ENCODE measurements at places on chromosomes 16 and 17. TPM values are rescaled to one million over a fixed set of nuclear protein-coding genes. Genes with fewer than 3 reads are reported as not detected.

GRCh38 chr16:102060-102855, 24.2 kb downstream of the MPG start:
- DNase-seq: peak; percentile 82
- no peaks in the 10 kb centered on the region for H3K27me3 ChIP-seq
- H3K36me3 ChIP-seq: peaks cover 17% of the 10 kb centered on the region
- H3K4me1 ChIP-seq: peaks cover 36% of the 10 kb centered on the region

DNA sequence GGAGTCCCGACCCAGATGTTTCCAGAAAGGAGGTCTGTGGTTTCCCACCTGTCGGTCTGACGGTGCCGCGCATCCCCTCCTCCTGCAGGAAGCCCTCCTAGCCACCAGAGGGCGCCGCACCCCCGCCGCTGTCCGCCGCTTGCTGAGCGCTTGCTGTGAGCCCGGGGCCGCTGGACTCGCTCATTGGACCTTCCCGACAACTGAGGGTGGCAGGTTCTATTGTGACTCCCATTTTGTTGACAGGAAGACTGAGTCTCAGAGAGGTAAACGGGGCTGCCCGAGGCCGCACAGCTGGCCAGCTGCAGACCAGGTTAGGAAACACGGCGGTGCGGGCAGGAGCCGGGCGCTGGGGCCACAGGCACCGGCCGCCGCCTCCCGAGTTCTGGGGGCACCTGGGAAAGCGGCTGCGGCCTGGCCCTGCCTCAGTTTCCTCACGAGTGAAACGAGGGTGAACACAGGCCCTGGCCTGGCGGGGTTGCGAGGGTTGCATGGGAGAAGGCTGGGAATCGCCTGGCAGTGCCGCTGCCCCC, 191.1 kb upstream of the CIBAR2 start:
- no peak for DNase-seq
- peak overlapping the region; percentile 25 for H3K27ac ChIP-seq
- no peak overlapping the region for H3K4me3 ChIP-seq
- H3K27me3 ChIP-seq: no peaks in the 10 kb centered on the region
- H3K36me3 ChIP-seq: no peaks in the 10 kb centered on the region
- no peaks in the 10 kb centered on the region for H3K4me1 ChIP-seq

- H3K4me1 ChIP-seq: peaks cover 28% of the 10 kb centered on the region
- no peak overlapping the region for H3K4me3 ChIP-seq
- no peak for DNase-seq
- peaks cover 2% of the 10 kb centered on the region for H3K36me3 ChIP-seq
Measured at GRCh38 chr17:78185981-78186691, 716 bp downstream of the TK1 start.

DNA sequence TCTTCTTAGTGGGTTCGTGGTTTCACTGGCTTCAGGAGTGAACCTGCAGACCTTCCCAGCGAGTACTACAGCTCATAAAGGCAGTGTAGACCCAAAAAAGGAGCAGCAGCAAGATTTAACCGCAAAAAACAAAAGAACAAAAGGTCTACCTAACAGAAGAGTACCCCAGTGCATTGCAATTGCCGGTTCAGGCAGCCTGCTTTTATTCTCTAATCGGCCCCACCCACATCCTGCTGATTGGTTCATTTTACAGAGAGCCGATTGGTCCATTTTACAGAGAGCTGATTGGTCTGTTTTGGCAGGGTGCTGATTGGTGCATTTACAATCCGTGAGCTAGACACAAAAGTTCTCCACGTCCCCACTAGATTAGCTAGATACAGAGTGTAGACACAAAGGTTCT, 2.0 kb upstream of the ARRB2 start:
- no peak overlapping the region for H3K4me3 ChIP-seq
- no peak for DNase-seq
- H3K27ac ChIP-seq: no peak overlapping the region
- H3K27me3 ChIP-seq: no peaks in the 10 kb centered on the region
- H3K4me1 ChIP-seq: peaks cover 12% of the 10 kb centered on the region

Gene TBC1D3C
- not detected for total RNA-seq

DNA sequence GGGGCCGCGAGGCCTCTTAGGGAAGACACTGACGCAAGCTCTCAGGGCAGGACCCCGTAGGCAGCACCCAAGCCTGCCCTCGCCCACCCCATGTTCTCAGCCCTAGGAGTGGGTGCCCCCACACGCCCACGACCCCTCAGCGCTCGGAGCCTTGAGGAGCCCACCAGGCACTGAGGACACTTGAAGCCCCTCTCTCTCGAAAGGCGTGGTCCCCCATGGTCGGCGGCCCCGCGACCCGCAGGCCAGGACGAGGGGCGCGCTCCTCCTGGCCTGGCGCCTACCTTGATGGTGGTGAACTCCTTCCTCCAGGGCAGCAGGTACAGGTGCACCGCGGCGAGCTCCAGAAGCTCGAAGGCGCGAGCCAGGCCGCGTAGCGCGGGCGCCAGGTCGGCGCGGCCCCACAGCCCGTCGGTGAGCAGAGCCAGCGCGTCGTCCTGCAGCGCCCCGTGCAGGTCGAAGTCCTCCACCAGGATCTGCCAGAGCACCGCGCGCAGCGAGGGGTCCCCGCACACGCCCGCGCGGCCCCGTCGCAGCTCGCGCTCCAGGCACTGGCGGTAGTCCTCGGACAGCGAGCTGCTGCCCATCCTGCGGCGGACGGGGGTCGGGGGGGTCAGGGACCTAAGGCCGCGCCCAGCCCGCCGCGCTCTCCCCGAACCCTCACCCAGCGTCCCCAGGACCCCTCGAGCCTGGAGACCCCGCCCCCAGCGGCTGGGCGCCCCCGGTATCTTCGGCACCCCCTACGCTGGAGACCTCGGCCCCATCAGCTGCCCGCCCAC, 668 bp downstream of the SPATA2L start:
- no peaks in the 10 kb centered on the region for H3K27me3 ChIP-seq
- no peak for DNase-seq
- H3K36me3 ChIP-seq: no peaks in the 10 kb centered on the region
- H3K4me3 ChIP-seq: peak overlapping the region; percentile 74
- H3K4me1 ChIP-seq: no peaks in the 10 kb centered on the region
- peak overlapping the region; percentile 86 for H3K27ac ChIP-seq

GRCh38 chr17:81196505-81197408, 26.0 kb downstream of the CEP131 start:
- no peaks in the 10 kb centered on the region for H3K27me3 ChIP-seq
- peaks cover 9% of the 10 kb centered on the region for H3K4me1 ChIP-seq
- no peak overlapping the region for H3K27ac ChIP-seq

Gene XYLT1
- total RNA-seq: 31.3 TPM

Gene GPRC5B
- 40.0 TPM for total RNA-seq

- no peak overlapping the region for H3K27ac ChIP-seq
- no peaks in the 10 kb centered on the region for H3K36me3 ChIP-seq
- H3K27me3 ChIP-seq: no peaks in the 10 kb centered on the region
- DNase-seq: no peak
Measured at GRCh38 chr16:50126183-50126582, 26.9 kb upstream of the TENT4B start.

Gene MT3
- not detected for total RNA-seq

DNA sequence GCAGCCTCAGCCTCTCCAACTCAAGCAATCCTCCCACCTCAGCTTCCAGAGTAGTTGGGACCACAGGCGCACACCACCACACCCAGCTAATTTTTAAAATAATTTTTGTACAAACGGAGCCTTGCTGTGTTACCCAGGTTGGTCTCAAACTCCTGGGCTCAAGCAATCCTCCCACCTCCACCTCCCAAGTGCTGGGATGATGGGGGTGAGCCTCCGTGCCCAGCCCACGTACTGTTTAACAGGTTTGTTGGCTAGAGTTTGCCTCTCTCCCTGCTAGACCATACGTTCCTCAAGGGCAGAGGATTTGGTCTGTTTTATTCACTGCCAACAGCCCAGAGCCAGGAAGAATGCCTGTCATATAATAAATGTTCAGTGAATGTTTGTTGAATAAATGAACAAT, 26.6 kb downstream of the SOCS1 start:
- no peak overlapping the region for H3K27ac ChIP-seq
- DNase-seq: no peak
- no peak overlapping the region for H3K4me3 ChIP-seq
- H3K27me3 ChIP-seq: no peaks in the 10 kb centered on the region
- no peaks in the 10 kb centered on the region for H3K36me3 ChIP-seq

Gene ITGAX
- 2.6 TPM for total RNA-seq

DNA sequence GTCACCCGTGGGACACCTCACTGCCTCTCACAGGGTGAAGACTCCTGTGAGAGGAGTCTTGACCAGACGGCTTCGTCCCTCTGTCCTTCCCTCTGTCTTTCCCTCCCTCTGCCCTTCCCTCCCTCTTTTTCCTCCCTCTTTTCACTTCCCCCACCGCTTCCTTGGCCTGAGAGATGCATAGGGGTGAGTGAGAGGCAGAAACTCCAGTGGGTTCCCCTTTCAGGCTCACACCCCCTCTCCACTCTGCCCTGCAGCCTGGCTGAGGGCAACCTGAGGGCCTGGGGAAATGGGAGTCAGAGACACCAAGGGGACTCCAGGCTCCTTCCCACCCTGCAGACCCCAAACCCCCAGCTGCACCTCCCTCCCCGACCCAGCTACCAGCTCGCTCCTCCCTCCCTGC, 14.6 kb upstream of the KRT17 start:
- H3K27me3 ChIP-seq: no peaks in the 10 kb centered on the region
- H3K36me3 ChIP-seq: no peaks in the 10 kb centered on the region
- H3K27ac ChIP-seq: no peak overlapping the region
- DNase-seq: no peak

Gene ZNF18
- total RNA-seq: 5.8 TPM

DNA sequence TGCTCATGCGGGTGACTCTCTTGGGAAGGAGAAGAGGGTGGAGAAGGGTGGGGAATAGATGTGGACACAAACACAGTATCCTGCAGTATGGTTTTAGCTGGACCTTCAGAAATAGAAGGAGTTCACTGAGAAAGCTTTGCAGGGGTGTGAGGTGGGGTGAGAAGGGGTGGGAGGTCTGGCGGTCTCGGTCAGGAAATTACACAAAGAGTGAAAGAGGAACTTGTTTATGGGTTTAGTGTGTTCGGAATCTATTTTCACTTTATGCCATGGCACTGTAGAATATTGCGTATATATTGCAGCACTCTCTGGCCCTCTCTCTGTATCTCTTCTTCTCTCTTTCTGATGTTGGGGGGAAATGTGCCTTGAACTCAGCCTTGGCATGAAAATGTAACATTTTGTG, 148.2 kb upstream of the GOT2 start:
- H3K27me3 ChIP-seq: no peaks in the 10 kb centered on the region
- DNase-seq: no peak
- H3K27ac ChIP-seq: no peak overlapping the region
- no peaks in the 10 kb centered on the region for H3K36me3 ChIP-seq
- H3K4me3 ChIP-seq: no peak overlapping the region

Gene CCL16
- total RNA-seq: not detected

Gene C1QL1
- 3.6 TPM for total RNA-seq

- no peaks in the 10 kb centered on the region for H3K36me3 ChIP-seq
- no peak overlapping the region for H3K27ac ChIP-seq
- no peak overlapping the region for H3K4me3 ChIP-seq
- H3K27me3 ChIP-seq: no peaks in the 10 kb centered on the region
- H3K4me1 ChIP-seq: no peaks in the 10 kb centered on the region
Measured at GRCh38 chr16:88102597-88102996, 151.4 kb downstream of the BANP start.

DNA sequence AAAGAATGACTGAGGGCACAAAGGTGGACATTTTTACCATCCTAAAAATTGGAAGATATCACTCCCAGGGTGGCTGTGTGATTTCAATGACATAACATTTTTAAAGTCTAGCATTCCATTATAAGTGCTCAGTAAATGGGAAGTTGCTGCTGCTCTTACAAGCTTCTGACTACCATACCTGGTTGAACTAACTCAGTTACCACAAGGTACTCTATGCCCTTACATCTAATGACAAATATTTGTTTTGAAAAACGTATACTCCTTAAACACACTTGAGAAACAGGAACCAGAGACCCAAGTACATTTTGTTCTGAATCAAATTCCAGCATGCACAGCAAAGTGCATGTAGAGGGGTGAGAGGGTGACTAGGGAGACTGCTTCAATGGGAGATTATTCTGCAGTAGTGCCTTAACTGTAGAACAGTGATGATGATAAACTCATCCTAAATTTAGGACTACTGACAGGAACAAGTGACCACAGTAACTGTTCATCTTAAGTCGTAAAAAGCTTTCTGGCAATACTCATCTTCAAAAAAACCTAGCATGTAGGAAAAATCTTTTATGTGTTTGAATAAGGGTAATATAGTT, 83.5 kb downstream of the KANSL1 start:
- no peaks in the 10 kb centered on the region for H3K4me1 ChIP-seq
- no peaks in the 10 kb centered on the region for H3K27me3 ChIP-seq
- no peak for DNase-seq
- no peaks in the 10 kb centered on the region for H3K36me3 ChIP-seq

GRCh38 chr16:65023802-65024201, 98.1 kb downstream of the CDH11 start:
- no peaks in the 10 kb centered on the region for H3K36me3 ChIP-seq
- H3K4me3 ChIP-seq: no peak overlapping the region
- H3K4me1 ChIP-seq: no peaks in the 10 kb centered on the region
- DNase-seq: no peak
- no peaks in the 10 kb centered on the region for H3K27me3 ChIP-seq

DNA sequence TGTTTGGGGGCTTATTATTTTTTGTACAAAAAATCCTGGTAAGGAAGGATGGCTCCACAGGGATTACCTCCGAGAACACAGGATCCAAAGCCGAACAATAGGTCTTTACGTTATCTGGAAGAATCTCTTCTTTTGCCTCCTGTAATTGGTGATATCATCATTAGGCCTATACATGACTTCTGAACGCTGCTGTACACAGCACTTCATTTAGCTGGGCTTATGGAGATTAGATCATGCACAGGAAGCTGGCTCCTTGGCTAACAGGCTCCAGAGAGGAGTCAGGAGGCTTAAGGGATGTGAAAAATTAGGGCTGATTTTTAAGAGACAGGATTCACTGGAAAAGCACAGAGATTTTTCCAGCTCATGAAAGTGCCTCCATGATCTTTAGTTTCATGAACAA, 54.7 kb downstream of the TANGO6 start:
- DNase-seq: no peak
- H3K36me3 ChIP-seq: peaks cover 9% of the 10 kb centered on the region
- H3K27me3 ChIP-seq: no peaks in the 10 kb centered on the region

DNA sequence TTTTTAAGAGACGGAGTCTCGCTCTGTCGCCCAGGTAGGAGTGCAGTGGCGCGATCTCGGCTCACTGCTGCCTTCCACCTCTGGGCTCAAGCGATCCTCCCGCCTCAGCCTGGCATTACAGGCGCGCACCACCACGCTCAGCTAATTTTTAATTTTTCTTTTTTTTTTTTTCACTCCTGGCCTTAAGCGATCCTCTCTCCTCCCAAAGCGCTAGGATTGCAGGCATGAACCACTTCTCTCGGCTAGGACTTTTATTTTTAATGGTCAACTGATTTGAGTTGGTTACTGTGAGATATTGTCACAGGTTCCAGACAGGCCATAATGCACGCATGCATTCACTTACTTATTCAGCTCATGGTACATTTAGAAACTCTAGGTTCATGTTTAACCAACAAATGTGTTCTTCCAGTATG, 888 bp downstream of the PIGW start:
- H3K36me3 ChIP-seq: peaks cover 24% of the 10 kb centered on the region
- H3K4me3 ChIP-seq: peak overlapping the region; percentile 66
- no peaks in the 10 kb centered on the region for H3K27me3 ChIP-seq
- H3K4me1 ChIP-seq: no peaks in the 10 kb centered on the region
- H3K27ac ChIP-seq: peak overlapping the region; percentile 91
- no peak for DNase-seq

Gene G6PC1
- not detected for total RNA-seq
